ENCODE measurements at places on chromosomes 3 and 15. TPM values are rescaled to one million over a fixed set of nuclear protein-coding genes. Genes with fewer than 3 reads are reported as not detected.

Gene VPS39
- total RNA-seq, result 39.7 TPM

Gene WNT5A
- total RNA-seq, result 15.6 TPM

Gene MAGEL2
- not detected for total RNA-seq

Gene HTR3E
- total RNA-seq, result not detected

Gene FILIP1L
- 29.0 TPM for total RNA-seq

Gene SNTN
- total RNA-seq, result not detected

Gene CYP11A1
- total RNA-seq, result not detected

Gene CDCP1
- 0.29 TPM for total RNA-seq

Gene GABRR3
- not detected for total RNA-seq

Gene MBD4
- 63.3 TPM for total RNA-seq

Gene ALDH1L1
- total RNA-seq, result 0.50 TPM

Data from A172 (cell line).